ENCODE measurements at places on chromosomes 2 and 18.

DNA sequence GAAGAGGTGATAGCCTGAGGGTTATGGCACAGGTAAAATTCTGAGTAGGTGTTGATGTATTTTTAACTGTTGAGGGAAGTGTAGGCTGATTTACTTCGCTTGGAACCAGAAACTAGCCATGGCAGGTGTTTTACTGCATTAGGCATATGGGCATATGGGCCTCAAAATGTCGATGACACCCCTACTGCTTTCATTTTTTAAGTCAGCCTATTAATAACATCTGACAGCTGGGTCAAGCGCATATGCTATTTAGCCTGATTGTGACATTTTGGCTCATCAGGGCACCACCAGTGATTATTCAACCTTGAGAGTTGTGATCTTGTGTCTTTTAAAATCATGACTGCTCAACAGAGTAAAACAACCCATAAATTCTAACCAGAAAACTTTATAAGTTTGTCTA is 1396.9 kb upstream of the NXPH2 start:
- DNase-seq, result no peak

DNA sequence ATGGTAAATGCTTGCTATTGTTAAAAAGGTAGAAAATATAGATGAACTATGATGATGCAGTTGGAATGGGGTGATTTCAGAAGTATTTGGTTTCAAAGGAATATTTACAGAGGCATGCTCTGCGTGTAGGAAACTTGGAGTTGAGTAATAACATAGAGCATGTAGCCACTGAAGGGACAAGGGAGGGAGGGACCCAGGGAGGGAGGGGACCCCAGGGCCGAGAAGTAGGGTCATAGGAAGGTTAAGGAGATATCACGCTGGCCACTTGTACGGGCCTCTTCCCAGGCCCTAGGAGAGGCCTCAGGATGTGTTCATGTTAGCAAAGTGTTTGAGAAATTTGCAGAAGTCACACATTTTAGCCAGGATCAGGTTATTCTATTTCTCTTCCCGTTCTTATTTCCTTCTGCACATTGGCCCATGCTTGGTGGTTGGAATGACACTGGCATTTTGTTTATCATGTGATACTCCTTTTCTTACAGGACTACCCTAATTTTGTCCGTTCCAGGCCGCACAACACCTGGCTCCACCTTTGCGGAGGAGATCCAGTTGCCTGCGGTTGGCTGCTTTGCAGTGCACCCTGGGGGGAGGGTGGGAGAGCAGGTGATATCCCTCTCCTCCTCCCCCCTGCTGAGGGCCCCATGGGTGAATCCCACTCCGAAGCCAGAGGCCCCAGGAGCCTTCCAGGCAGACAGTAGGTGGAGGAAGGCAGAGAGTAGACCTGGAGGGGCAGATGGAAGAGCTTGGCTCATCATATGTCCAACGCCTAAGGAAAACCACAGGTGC is 16.9 kb upstream of the ACKR3 start:
- DNase-seq, result no peak

DNA sequence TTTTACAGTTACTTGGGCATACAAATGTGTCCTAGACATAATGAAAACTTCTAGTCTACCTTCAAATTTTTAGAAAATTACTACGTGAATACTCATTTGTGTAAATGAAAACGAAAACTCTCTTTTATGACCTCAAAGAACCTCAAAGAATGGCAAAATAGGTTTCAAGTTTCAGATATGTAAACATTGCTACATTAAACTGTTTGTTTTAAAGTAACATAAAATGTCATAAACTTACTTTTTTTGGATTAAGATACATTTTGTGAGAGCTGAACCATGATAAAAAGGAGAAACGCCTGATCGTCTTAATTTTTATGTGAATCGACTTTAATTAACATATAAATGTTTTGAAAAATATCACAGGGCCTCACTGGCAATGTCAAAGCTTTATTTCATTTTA is 91.4 kb downstream of the PPP1R1C start:
- no peak for DNase-seq

GRCh38 chr2:113104054-113104611 is 23.3 kb upstream of the IL1RN start:
- DNase-seq, result peak; percentile 47

- DNase-seq, result no peak
Observed at GRCh38 chr2:102622646-102623045, 3.3 kb downstream of the SLC9A2 start.

DNA sequence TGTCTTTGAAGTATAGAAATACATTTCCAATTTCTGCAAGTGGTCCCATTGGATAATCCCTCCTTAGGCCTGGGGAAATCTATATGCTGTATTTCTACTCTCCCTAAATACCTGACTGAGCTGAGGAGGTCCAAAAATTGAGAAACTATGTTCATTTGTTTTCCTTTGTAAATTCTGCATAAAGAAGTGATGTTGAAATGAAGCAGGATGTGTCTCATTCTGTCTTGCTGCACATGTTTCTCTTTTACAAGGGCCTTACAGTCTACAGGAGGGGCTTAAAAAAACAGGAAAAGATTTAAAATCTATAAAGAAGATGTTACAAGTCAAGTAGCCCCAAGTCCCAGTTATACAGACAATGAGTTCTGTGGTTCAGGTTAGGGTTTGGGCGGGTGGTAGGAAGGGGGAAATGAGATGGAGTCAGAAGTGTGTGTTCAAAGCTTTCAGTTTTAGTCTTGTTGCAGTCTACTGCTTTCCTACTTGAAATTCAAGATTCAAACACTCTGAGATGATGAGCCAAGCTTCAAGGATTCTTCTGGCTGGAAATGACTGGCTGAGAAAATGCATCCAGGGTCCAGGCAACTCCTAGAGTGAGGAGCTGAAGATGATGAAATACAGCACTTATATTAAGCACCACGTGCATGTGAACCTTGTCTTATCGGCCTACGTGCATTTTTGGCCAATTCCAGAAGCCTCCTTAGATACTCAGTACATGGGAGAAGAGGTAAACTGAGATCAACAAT is 146.3 kb upstream of the CELF4 start:
- no peak for DNase-seq

Data from stimulated activated CD4-positive, alpha-beta T cell treated with anti-CD3 and anti-CD28 coated beads, Interleukin-4, amount 100 ng/mL, for 24 hours (primary cell).